ENCODE measurements at places on chromosomes 11 and 22.
A peak's percentile ranks its signal among the peaks of the same experiment; 100 is the strongest.

DNA sequence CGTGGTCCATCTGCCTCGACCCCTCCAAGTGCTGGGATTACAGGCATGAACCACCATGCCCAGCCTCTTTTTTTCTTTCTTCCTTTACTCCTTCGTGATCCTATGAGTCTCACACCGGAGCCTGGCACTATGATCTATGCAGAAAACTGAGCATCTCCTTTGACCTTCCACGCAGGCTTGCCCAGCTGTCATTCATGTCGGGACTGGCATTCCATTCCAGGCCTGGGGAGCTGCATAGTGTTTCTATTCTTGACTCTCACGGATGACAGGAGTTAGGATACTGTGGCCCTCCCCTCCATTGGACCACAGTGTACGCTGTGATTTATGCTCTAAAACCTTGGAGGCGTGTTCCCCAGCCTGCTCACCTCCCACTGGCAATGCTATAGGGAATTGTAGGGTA is 611.8 kb downstream of the BRD1 start:
- H3K4me3 ChIP-seq, result no peak overlapping the region
- H3K27ac ChIP-seq, result no peak overlapping the region
- no peaks in the 10 kb centered on the region for H3K36me3 ChIP-seq
- peaks cover 2% of the 10 kb centered on the region for H3K27me3 ChIP-seq
- DNase-seq, result no peak
- no peaks in the 10 kb centered on the region for H3K4me1 ChIP-seq

DNA sequence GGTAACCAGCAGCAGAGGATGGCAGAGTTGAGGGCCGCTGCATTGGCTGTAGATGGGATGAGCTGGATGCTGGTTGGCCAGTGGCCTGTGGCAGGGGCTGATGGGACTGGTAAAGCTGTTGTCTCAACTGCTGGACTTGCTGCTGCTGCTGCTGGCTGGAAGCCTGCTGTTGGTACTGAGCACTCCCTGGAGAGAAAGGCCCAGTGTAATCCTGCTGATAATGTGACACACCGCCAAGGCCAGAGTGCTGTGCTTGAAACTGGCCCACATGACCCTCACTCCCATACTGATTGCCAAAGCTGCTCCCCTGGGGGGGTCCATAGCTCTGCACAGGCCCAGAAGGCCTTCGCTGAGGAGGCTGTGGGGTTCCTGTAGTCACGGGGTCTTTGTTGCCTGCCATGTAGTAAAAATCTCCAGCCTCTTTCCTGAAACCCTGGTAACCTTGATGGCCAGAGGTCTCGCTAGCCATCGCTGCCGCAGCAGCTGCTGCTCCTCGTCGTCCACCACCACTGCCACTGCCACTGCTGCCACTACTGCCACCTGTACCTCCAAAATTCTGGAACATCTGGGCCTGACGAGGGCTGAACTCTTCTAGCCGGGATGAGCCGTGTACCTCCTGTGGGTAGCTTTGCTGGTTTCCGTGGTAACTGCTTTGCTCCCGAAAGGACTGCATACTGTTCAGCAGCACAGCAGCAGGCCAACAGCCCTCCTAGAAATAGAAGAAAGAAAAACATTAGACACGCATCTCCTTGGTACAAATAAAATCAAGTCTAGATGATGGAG is 55.6 kb downstream of the TCF20 start:
- no peak for DNase-seq
- H3K27me3 ChIP-seq, result no peaks in the 10 kb centered on the region
- no peak overlapping the region for H3K4me3 ChIP-seq
- peaks cover 58% of the 10 kb centered on the region for H3K36me3 ChIP-seq
- peaks cover 30% of the 10 kb centered on the region for H3K4me1 ChIP-seq

DNA sequence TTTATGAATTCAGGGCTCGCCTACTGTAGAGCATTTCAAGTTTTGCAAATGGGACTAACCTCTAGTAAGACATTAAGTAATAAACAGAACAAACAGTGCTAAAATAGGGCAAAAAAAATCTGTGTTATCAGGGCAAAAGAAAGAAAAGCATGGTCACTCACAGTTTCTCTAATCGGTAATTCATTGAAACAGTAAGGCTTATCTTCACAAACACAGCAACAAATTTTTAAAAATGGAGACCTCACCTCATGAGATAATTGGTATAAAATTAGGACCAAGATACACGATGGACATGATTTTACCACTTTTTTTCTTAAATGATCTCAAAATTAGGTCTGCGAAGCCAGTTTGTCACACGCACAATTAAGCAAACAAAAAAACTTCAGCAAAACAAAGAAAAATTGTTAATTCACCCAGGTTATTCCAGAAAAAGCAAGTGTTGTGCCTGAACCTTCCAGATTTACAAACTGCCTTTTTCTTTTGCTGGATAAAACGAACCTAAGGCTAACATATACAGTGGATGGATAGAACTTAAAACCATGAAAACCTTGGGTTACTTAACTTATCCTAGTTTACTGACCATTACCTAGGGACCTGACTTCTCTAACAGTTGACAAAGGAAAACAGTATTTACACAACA is 1.4 kb downstream of the TMEM123 start:
- H3K4me1 ChIP-seq, result peaks cover 77% of the 10 kb centered on the region
- H3K36me3 ChIP-seq, result peaks cover 54% of the 10 kb centered on the region
- peak overlapping the region; percentile 99 for H3K27ac ChIP-seq
- H3K4me3 ChIP-seq, result peak overlapping the region; percentile 98

DNA sequence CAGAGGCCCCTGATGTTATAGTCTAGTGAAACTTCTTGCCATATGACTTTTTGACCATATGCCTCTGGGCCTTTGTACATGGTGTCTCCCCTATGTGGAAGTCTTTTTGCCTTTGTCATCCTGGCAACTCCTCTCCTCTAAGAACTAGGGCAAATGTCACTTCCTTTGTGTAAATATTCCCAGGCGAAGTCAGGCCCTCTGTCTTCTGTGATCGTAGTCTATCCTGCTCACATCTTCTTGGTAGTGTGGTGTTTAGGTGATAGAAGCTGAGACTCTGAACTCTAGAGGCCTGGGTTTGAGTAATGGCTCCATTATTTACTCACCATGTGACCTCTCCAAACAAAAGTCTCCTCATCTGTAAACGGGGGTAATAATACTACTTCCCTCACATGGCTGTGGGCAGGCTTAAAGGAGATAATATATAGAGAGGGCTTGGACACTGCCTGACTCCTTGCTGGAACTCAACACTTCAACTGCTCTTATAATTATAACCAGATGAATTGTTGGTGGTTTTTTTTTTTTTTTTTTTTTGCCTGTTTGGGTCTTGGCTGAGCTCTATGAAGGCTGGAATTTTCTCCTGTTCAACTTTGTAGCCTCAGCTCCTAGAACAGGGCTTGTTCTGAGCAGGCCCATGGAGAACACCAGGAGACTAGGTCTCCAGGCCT is 43.8 kb downstream of the INSC start:
- H3K27me3 ChIP-seq, result no peaks in the 10 kb centered on the region
- no peak overlapping the region for H3K4me3 ChIP-seq
- no peak for DNase-seq
- no peak overlapping the region for H3K27ac ChIP-seq
- H3K4me1 ChIP-seq, result no peaks in the 10 kb centered on the region

GRCh38 chr11:124919898-124920297 is 848 bp downstream of the HEPN1 start:
- DNase-seq, result no peak
- no peak overlapping the region for H3K4me3 ChIP-seq
- H3K27me3 ChIP-seq, result peaks cover 41% of the 10 kb centered on the region
- no peaks in the 10 kb centered on the region for H3K36me3 ChIP-seq
- H3K27ac ChIP-seq, result no peak overlapping the region

DNA sequence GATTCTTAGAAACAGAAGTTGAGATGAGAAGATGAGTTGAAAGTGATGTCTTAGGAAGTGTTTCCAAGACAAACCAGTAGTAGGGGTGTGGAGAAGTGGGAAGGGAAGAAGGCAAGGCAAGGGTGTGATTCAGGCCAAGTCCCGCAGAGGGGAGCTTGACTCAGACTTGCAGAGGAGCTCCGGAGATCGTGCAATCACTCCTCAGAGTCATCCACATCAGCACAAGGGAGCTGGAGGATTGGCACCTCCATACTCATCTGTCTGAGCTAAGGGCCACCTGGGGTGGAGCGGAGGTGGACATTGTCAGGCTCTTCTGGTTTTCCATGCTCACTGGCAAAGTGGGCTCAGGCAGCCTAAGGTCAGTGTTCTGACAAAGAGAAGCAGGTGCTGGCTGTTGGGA is 44.4 kb downstream of the CHRDL2 start:
- H3K4me3 ChIP-seq, result no peak overlapping the region
- H3K36me3 ChIP-seq, result no peaks in the 10 kb centered on the region
- H3K4me1 ChIP-seq, result no peaks in the 10 kb centered on the region

DNA sequence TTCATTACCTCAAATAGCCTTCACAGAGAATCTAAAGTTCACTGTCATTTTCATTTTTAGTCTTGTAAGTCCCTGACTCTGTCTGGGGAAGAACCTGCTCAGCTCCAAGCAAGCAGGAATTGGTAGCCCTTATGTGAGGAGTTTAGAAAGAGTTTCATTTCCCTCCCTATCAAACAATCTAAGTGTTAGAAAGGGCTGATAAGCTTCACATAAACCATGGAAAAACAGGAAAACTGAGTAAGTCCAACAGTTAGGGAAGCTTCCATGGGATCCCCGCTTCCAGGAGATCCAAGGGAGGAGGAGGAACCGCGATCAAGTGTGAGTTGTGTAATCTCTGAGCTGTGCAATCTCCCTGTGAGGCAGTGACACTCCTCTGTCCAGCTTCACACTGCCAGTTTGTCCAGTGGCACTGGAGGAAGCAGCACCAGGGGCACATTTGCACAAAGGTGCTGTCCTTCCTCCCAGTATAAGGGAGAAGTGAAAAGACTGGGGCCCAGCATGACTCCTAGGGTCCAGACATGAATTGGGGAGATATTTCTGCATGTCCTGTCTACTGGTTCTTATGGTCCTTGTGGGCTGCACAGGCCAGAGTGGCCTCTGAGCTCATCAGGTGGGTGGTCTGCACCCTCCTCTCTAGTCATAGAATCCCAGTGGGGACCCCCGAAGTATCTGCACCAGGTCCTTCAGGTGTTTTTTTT is 4.3 kb downstream of the PRAME start:
- no peaks in the 10 kb centered on the region for H3K36me3 ChIP-seq
- no peak for DNase-seq
- no peak overlapping the region for H3K4me3 ChIP-seq
- no peak overlapping the region for H3K27ac ChIP-seq

DNA sequence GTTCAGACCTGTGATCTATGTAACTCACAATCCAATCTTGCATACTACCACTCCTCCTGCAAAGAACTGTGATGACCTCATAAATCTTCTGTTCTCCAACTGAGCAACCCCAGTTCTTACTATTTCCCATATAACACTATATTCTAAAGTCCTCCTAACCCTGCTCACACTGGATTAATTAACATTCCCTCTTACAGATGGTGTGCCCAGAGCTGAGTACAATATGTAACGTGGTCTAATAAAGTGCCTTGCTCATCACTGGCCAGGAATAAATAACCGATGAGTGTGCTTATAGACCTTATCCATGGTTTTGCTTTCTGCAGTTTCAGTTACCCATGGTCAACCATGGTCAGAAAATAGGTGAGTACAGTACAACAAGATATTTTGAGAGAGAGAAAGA is 28.6 kb downstream of the PRCP start:
- H3K4me1 ChIP-seq, result peaks cover 8% of the 10 kb centered on the region
- H3K27me3 ChIP-seq, result no peaks in the 10 kb centered on the region
- peaks cover 5% of the 10 kb centered on the region for H3K36me3 ChIP-seq
- no peak for DNase-seq
- H3K27ac ChIP-seq, result no peak overlapping the region
